ENCODE measurements at places on chromosomes 11 and 22.

DNA sequence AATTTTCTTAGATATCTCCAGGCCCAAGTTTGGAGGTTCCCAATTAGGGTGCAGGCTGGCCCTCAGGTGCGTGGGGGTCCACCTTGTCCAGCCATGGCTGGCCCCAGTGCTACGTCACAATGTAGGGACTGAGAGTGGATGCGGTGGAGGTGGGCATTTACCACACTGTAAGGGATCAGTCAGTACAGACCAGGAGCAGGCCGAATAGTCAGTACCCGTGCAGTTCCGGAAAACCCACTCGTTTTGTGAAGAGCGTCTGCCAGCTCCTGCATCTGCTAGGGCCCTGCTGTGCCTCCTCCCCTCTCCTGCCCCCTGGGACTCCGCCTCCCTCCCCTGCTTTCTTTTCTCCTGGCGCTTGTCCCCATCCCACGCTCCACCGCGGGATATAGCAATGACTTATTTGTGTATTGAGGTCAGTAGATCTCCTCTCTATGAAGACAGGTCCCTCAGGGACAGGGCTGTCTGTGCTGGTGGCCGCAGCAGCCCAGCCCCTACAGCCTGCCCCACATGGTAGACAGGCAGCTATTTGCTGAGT is 50.4 kb upstream of the SEPTIN5 start:
- DNase-seq: no peak

- DNase-seq: no peak
Observed at GRCh38 chr11:20712912-20713311, 43.5 kb downstream of the NELL1 start.

DNA sequence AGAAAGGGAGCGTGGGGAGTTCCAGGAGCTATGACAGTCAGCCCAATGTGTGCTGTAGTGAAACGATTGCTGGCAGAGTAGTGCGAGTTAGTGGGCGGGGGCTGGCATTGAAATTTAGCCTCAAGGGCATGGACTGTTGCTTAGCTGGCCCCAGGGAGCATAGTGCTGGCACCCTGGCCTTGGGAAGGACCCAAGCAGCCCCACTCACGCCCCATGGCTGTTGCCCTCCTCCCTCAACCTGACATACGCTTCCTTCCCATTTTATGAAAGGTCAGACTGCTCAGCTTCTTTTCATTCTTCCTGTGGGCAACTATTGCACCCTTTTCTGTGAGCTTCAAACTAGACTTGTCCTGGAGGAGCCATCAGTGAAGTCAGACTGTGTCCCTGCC is 52.0 kb upstream of the SUSD2 start:
- no peak for DNase-seq

GRCh38 chr11:130601141-130601540 is 152.7 kb downstream of the ADAMTS15 start:
- no peak for DNase-seq

DNA sequence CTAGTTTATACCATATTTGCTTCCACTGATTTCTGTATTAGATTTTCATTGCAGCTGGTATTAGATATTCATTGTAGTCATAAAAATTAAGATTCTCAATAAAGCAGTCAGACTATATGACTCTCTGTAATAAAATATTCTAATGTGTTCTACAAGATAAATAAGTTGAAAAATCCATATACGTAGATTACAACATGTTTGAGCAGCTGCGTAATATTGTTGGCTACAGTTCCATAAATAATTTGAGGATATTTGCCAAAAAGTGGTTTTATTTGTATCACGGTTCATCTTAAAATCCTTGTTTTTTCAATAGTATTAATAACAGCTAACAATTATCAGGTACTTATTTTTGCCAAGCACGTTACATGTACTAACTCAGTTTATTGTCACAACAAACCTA is 668.6 kb upstream of the CCDC90B start:
- DNase-seq: no peak

GRCh38 chr11:104704888-104705287 is 193.4 kb downstream of the CASP12 start:
- no peak for DNase-seq

GRCh38 chr11:10975287-10975721 is 117.5 kb upstream of the ZBED5 start:
- no peak for DNase-seq

GRCh38 chr22:20405931-20406685 is 12.2 kb downstream of the ZNF74 start:
- no peak for DNase-seq

DNA sequence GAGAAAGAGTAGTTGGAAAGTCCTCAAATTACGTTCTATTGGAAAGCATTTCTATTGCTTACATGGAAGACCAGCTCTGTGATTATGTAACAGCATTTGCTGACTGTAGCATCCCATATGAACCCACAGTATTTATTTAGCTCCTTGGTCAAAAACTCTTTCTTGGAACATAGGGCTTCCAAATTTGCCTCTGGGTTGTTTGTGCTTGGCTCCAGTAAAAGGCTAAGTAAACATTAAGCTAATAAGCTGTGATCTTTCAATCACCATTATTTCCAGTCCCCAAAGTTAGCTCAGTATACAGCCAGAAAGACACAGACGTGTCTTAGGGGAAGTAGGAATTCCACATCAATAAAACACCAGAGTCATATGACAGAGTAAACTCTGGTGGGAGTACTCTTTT is 668.8 kb downstream of the DLG2 start:
- no peak for DNase-seq

DNA sequence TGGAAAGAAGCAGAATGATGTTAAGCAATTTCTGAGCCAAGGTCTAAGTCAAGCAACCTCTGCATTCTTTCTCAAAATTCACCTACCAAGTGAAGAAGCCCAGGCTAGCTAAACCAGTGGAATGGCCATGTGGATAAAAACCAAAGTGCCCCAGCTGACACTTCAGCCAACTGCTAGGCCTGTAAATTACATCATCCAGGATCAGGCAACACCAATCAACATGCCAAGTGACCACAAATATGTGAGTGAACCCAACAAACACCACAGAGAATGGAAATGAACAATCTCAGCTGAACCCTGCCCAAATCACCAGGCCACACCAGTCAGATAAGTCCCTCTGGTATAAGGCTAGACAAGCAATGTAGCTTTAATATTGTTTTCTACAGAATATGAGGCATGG is 25.1 kb upstream of the FJX1 start:
- no peak for DNase-seq

DNA sequence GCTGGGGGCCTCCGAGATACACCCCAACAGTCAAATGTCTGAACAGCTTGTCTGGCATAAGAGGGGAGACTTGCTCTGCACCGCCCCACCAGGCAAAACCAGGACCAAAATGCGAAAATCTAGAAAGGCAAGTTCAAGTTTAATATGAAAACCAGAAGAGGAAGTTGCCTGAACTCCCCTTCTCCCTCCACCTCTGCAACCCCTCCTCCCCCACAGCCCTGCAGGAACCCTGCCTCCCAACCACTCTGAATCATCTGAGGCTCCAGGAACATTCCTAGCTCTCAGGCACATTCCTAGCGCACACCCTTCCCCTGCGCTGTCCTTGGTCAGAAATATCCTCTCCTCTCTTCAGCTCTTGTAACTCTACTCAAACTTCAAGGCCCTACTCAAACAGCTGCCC is 36.7 kb downstream of the ISX start:
- DNase-seq: no peak

DNA sequence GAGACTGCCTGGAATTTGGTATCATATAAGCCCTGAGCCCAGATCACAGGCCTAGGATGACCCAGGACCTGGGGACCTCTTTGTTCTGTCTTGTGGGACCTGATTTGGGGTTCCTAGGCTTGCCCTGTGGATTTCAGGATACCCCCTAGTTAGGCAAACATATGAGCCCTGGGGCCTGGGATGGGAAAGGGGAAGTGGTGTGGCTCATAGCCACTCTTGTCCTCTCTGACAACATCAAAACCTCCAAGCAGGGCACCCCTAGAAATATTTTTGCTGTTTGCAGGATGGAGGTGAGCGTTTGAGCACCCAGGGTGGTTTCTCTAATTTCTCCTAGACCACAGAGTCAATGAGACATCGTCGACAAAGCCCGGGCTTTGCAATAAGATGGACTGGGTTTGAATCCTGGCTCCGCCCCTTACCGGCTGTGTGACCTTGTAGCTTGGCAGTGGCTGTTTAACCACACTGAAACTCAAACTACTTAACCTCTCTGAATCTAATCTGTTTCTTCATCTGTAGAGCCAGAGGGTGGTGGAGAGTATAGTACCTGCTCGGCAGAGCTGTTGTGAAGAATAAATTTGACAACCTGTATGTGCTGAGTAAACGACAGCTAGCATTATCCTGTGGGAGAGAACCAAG is 5.3 kb upstream of the LRRC10B start:
- no peak for DNase-seq

DNA sequence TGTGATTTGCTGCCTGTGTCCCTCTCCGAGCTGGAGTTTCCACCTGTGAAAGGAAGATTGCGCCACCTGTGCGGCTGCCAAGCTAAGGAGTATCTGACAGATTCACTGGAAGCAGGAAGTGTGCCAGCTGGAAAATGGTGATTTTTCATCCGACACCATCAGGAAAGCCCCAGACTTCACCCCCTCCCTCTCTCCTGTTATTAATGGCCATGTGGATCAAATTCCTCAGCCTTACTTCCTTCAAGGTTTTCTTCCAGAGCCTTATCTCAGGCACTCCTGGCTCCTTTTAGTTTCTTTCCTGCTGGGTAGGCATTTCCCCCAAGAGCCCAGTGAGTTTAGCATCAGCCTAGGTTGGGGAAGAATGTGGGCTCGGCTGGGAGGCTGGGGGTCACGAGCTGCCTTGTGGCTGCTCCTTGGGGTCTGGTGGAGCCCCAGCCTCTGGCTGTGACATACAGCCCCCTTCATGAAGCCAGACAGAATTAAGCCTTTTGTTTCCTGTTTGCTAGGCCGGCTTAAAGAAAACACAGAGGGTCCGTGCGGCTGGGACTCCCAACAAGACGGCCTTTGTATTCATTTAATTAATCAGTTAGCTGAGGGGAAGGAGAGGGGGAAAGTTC is 37.1 kb downstream of the PKNOX2 start:
- no peak for DNase-seq

DNA sequence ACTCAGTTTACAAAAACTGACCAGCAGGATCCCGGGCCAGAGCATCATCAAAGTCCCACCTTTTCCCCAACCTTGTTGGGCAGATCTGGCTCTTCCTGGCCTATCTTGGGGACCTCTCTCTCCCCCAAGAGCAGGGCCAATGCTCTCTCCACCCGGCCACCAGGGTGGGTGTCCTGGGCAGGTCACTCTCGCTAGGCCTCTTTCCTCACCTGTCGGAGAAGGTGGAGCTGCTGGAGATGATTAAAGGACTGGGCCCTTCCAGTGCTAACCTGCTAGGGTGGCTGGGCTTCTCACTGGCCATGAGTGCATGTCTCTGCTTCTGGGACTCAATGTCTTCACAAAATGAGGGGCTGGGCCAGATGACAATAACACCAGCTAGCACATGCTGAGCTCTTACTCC is 2.9 kb upstream of the CAPN5 start:
- DNase-seq: no peak

DNA sequence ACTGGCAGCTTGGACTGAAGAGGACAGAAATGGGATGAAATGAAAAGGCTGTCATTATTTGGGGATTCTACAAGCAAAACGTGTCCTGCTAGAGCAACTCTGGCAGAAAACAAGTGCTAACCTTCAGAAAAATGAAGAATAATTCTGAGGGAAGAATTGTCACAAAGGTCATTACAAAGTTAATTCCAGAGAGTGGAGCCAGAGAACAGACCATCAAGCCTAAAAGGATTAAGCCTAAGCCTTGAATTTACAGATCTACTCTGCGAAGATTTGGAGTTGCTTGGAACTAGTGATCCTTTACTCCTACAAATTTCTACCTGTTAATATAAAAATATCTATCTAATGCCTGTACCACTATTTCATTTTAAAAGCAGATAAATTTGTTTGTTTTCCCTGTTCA is 1077.3 kb upstream of the CNTN5 start:
- DNase-seq: no peak

DNA sequence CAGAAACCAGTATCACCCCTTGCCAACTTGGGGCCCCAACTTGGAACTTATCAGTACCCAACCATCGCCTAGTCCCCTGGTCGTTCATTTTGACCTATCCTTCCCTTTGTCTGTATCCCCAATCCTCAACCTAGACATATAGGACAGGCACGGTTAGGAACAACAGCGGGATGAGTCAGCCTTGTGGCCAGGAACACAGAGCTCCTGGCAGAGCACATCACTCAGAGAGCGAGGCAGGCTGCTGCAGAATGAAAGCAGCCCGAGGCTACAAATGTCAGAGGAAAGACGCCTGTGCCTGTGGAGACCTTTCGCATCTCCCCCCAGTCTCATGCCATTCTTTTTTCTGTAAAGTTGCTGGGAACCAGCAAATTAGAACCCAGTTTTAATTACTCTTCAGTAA is 14.6 kb downstream of the DKK3 start:
- no peak for DNase-seq

GRCh38 chr11:64598106-64598796 is 7.2 kb downstream of the SLC22A12 start:
- DNase-seq: no peak

DNA sequence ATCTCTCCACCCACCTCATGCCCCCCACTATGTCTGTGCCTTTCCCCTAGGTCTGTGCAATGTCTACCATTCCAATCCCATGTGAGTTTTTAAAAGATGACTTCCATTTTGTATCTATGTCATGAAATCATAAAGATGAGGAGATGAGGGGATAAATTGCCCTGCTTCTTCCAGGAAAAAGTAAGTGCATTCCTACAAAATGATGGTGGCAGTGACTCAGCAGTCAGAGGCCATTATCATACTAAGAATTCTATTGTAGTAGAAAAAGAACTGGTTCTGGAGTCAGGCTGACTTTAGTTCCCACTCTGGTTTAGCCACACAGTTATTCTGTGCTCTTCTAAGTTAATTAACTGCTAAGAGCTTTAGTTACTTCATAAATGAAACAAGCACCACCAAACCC is 89.6 kb upstream of the API5 start:
- no peak for DNase-seq

- DNase-seq: no peak
Observed at GRCh38 chr11:121131656-121132055, 30.6 kb downstream of the TECTA start.

- no peak for DNase-seq
Observed at GRCh38 chr11:17161515-17161914, 46.3 kb downstream of the PIK3C2A start.

GRCh38 chr11:112932593-112932992 is 28.6 kb upstream of the NCAM1 start:
- no peak for DNase-seq

Measured in NK-92 treated with Interleukin-12 subunit alpha and Interleukin-12 subunit beta, amount 100 ng/mL, for 24 hours (cell line).